AML-193 (cell line): ENCODE measurements at places on chromosomes 5 and 9.
A peak's percentile ranks its signal among the peaks of the same experiment; 100 is the strongest.

GRCh38 chr5:145968970-145969713, 32.8 kb downstream of the SH3RF2 start:
- no peak for DNase-seq

GRCh38 chr5:149959406-149960236, 937 bp upstream of the SLC26A2 start:
- peak; percentile 50 for DNase-seq

DNA sequence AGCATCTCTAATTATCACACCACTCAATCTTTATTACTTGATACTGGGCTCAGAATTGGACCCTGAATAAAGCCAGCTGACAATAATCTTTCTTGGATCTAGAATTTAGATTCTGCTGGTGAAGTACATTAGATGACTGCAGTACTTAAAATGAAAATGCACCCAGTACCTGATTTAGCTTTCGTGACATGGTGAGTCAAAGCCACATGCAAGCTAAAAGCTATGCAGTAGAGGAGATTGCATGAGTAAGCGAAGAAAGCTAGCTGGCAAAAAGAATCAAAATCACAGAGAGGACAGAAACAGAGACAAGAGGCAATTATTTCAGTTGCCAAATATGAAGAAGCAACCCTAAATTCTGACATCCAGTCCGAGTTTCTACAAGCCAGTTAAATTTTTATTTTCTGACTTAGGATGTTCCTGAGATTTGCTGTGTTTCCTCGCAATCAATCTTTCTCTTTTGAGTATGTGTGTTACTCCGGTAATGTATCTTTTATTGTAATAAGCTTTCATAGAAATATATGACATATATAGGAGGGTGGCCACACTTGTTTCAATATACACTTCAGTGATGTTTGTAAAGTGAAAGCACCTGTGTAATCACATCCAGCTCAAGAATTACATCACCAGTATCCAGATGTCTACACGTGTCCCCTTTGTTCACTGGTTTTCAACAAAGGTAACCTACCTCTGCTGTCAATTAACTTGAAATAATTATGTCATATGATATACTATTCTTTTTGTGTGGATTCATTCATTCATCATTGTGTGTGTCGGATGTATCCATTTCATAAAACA, 101.7 kb downstream of the CDH18 start:
- no peak for DNase-seq

DNA sequence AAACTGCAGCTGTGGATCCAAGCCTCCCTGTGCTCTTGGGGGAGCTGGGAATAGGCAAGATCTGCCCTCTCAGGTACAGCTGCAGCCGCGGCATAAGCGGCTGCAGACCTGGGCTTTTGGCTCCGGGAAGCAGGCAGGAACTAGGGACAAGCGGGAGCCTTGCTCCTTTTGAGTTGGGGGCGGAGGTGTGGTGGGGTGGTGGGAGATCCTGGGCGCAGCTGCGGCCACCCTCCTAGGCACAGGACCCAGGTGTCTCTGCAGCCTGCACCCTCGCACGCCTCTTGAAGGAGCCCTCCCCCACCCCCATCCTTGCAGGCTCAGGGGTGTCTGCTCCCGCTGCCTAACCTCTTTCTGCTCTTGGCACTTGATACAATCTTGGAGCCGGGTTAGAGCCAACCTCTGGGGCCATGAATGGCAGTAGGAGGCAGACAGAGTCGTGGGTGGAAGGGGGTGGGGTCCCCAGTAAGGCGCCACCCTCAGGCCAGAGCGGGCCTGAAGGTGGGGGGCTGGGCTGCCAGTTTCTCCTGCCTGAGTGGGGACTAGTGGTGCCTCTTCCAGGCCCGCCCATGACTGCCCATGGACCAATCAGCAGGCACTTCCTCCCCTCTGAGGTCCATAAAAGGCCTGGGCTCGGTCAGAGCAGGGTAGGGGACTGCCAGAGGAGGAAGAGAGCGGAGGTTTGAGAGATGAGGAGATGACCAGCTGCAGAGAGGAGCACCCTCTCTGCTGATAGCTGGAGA, 267.6 kb upstream of the TNC start:
- no peak for DNase-seq

DNA sequence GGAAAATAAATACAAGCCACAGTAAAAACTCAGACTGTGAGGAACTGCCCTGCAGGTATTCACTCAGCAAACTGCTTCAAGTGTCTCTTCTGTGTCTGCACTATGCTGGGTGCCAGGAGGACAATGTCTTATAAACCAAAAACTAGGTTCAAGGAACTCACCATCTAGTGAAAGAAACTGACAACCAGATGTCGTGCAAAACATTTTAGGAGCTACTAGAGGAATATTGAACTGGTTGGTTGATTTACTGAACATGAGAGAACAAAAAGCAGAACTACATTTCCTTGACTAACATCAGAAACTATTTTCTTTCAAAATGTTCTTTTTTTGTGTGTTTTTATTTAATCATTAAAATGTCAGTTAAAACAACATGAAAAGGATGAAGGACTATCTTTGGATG, 35.2 kb downstream of the ZNF366 start:
- DNase-seq = no peak

GRCh38 chr5:173329491-173330337, 1.5 kb upstream of the STC2 start:
- DNase-seq = no peak

DNA sequence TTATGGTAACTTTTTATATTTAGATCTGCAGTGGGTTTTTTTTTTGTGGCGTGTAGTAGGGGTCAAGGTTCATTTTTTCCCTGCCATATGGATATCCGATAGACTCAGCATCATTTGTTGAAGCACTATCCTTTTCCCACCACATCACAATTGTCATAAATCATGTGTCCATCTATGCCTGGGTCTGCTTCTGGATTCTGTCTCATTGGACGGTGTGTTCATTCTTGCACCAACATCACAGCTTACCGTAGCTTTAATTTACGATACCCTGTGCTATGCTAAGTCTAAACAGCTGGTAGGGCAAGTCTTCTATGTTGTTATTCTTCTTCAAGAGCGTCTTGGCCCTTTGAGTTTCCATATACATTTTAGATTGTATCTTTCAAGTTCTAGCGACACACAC, 175.0 kb downstream of the RGS3 start:
- no peak for DNase-seq

- DNase-seq = no peak
These were observed 237.0 kb downstream of the TENT4A start for GRCh38 chr5:6950250-6950649.

GRCh38 chr9:77210116-77210515, 32.8 kb downstream of the VPS13A start:
- DNase-seq = no peak

DNA sequence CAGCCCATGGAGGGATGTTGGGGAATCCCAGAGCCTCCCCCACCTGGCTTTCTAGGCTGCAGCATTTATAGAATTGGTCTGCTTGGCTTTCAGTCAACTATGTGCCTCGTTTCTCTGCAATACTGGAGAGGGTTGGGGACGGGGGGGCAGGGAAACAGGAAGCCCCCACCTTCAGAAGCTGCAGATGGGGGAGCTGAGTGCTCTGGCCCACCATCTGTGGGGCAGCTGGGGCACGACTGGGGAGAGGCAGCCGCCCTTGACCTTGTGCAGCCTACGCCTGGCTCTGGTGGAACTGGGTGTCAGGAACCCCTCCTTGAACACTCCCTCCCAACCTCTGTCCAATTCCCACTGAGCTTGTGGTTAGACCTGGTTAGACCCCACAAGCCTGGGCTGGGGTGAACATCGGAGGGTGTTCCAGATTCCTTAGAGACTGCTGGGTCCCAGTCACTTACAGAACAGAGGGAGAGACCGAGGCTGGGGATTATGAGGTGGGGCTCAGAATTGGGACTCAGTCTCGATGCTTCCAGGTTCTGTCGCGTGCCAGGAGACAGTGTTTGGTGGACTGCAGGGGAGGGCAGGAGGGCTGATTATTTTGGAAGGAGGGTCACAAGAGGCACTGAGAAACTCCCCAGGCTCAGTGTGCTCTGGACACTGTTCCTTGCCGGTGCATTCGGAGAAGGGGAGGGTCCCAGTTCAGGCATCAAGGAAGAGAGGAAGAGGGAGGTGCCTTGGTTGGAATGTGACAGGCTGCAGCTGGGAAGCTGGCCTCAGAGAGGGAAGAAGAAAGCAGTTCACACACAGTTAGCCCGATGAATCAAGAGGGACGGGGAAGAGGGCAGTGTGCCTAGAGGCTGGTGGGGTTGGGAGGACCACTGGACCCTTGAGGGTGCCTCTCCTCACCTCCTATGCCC, 25.6 kb downstream of the COL27A1 start:
- no peak for DNase-seq

GRCh38 chr5:177507165-177507564, 2.5 kb downstream of the DOK3 start:
- DNase-seq = peak; percentile 17

DNA sequence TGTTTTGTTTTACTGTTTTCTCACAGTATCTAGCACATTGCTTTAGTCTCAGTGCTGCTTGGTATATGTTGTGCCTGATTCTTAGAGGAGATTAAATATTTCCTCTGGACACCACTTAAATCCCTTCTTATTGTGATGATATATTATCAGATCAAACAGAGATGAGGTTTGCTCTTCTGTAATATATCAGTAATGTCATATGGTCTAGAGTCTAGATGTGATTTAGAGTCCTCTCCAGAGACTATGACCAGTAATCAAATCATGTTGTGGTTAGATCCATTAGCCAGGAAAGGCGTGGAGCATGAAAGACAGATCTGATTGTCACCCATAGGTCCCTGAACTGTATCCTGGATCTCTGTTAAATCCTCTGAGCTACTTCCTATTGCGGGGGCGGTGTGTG, 24.4 kb downstream of the CAMK4 start:
- no peak for DNase-seq

- DNase-seq = no peak
These were observed 16.8 kb downstream of the AKNA start for GRCh38 chr9:114370968-114371320.

GRCh38 chr5:159102311-159102934, 2.7 kb upstream of the EBF1 start:
- no peak for DNase-seq

- no peak for DNase-seq
These were observed 28.9 kb downstream of the ZNF366 start for GRCh38 chr5:72478276-72478675.

GRCh38 chr5:1329111-1329579, 15.8 kb downstream of the CLPTM1L start:
- DNase-seq = no peak

DNA sequence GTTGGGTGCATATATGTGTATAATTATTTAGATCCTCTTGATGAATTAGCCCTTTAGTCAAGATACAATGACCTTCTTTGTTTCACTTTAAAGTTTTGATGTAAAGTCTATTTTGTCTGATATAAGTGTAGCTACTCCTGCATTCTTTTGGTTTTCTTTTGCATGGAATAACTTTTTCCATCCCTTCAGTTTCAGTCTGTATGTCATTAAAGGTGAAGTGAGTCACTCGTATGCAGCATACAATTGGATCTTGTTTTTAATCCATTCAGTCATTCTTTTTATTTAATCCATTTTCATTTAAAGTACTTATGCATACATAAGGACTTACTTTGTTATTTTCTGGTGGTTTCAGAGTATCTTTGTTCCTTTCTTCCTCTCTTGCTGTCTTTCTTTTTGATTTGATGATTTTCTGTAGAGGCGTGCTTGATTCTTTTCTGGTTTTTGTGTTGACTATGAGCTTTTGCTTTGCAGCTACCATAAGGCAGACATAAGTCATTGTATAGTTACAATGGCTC, 36.3 kb upstream of the FAM120A start:
- no peak for DNase-seq

GRCh38 chr5:129399069-129399468, 61.0 kb upstream of the ADAMTS19 start:
- DNase-seq = no peak

DNA sequence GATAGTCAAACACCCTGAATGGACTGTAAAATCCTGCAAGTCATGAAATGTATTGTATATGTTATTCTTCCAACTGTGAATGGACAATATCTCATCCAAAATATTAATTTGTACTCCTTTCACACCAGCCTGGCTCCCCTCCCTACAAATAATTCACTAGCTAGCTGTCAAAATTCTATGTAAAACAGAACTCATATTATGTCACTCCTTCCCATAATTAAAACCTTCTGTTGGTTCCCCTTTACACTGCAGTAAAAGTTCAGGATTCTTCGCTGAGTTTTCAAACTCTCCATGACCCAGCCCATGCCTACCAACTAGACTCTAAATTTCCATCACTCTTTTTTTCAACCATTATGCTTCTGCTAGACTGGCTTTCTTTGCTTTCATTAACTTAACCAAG, 857.1 kb downstream of the TAF11L14 start:
- no peak for DNase-seq

GRCh38 chr9:86763791-86764190, 183.5 kb downstream of the GAS1 start:
- DNase-seq = peak; percentile 32

DNA sequence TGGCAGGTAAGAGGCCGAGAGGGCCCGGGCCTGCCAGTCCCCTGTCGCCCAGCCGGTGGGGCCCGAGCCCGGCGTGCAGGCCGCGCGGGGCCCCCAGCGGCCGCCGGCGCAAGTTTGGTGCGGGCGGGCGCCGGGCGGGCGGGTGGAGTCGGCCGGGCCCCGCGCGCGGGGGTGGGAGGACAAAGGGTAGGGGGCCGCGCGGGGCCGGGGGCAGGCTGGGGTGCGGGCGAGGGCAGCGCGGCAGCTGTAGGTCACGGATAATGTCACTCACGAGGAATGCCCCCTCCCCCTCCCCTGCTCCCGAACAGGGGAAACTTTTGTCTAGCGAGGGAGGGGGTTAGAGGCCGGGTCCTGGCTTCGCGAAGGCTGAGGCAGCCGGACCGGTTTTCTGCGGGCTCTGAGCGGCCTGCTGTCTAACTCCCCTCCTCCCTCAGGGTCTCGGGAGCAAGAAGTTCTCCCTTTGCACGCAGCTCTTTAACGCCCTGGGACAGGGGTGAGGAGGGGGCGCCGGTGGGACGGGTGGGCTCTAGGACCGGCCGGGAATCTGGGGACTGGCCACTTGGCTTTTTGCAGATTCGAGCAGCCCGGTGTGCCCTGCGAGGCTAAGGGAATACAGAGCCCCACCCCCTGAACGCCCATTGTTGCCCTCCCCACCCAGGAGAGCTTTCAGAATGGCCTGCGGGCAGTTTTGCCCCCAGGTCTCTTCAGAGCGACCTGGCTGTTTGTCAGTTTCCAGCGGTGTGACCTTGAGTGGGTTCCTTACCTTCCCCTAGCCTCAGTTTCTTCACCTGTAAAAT, 21.3 kb upstream of the NDST1 start:
- DNase-seq = peak; percentile 37

- DNase-seq = no peak
These were observed 152.5 kb downstream of the TRIO start for GRCh38 chr5:14295610-14296009.

DNA sequence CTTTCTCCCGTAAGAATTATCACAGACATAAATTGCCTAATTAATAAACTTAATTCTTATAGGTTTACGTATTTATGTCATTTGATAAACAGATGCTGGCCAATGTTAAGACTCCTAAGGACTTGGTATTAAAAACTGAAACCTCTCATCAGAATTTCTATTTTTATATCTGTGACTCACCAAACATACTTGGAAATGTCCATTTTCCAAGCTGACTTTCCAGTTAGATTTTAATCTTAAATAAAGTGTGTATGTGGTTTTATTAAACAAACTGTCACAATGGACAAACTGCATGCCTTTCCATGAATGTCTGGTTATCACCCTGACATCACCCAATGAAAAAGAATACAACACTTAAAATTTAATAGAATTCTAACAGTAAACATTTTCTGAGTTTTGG, 12.6 kb upstream of the COL23A1 start:
- DNase-seq = no peak

GRCh38 chr5:172410662-172411483, 43.5 kb downstream of the SH3PXD2B start:
- DNase-seq = no peak
